ENCODE measurements at places on chromosomes 16 and 17. TPM values are rescaled to one million over a fixed set of nuclear protein-coding genes. Genes with fewer than 3 reads are reported as not detected.

Gene KCNJ16
- total RNA-seq = not detected

DNA sequence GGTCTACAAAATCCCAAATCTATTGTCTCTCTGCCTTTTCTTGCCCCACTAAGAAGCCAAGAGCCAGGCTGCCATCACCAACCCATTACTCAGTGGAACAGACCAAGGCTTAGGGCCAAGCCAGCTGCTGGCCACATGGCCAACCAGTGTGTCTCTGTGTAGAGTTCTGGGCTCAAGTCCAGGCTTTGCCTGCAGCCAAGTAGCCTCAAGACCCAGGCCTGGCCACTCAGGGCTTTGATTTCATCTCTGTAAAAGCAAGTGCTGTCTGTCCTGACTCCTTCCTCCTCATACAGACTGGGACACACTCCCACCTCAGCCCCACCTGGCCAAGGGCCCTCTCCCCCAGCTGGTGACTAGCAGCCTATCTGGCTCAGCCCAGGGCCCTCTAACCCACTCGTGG lies 14.6 kb downstream of the SREBF1 start:
- H3K36me3 ChIP-seq = peaks cover 25% of the 10 kb centered on the region
- peaks cover 57% of the 10 kb centered on the region for H3K4me1 ChIP-seq
- peak; percentile 87 for DNase-seq
- no peak overlapping the region for H3K4me3 ChIP-seq
- H3K27me3 ChIP-seq = no peaks in the 10 kb centered on the region

Gene TRAP1
- 145 TPM for total RNA-seq

- no peaks in the 10 kb centered on the region for H3K36me3 ChIP-seq
- no peaks in the 10 kb centered on the region for H3K27me3 ChIP-seq
- H3K4me3 ChIP-seq = no peak overlapping the region
- DNase-seq = no peak
- H3K27ac ChIP-seq = no peak overlapping the region
- no peaks in the 10 kb centered on the region for H3K4me1 ChIP-seq
Observed at GRCh38 chr16:62077998-62078397, 41.8 kb upstream of the CDH8 start.

DNA sequence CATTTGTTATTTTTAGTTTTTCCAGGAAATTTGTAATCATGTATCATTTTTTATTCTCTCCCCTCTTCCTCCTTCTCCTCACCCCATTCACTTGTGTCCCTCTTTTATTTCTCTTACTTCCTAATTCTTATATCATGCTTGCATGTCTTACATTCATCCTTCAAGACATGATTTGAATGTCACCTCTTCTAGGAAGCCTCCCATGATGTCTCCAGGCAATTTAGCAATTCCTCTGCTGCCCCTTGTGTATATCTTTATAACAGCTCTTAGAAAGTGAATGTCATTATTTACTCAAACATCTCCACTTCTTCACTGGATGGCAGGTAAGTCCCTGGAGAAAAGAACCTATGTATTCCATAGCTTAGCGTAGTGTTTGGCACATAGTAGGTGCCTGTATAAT lies 7.8 kb downstream of the HNF1B start:
- no peaks in the 10 kb centered on the region for H3K36me3 ChIP-seq
- no peak overlapping the region for H3K4me3 ChIP-seq
- H3K4me1 ChIP-seq = peaks cover 3% of the 10 kb centered on the region

DNA sequence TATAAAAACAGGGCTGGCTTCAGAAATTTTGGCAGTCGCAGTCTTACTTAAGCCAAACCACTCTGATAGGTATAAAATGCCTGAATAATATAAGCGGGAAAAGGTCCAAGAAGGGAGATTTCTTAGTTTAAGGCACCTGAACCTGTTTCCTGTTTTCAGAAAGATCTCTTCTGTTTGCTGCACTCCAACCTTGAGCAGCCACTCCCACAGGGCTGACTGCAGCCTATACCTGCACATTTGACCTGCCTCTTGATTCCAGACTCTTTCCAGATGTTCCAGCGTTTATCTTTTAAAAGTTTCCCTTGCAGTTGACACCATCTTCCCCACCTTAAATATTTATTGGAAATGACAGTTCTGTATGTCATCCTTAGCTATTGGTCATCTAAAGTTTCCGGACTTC lies 132.2 kb downstream of the SKAP1 start:
- DNase-seq = no peak
- H3K4me1 ChIP-seq = no peaks in the 10 kb centered on the region
- no peak overlapping the region for H3K4me3 ChIP-seq

GRCh38 chr16:20850981-20851380 lies 44.7 kb downstream of the REXO5 start:
- peaks cover 12% of the 10 kb centered on the region for H3K36me3 ChIP-seq
- no peaks in the 10 kb centered on the region for H3K27me3 ChIP-seq
- DNase-seq = peak; percentile 18
- H3K4me1 ChIP-seq = peaks cover 13% of the 10 kb centered on the region
- peak overlapping the region; percentile 57 for H3K27ac ChIP-seq

DNA sequence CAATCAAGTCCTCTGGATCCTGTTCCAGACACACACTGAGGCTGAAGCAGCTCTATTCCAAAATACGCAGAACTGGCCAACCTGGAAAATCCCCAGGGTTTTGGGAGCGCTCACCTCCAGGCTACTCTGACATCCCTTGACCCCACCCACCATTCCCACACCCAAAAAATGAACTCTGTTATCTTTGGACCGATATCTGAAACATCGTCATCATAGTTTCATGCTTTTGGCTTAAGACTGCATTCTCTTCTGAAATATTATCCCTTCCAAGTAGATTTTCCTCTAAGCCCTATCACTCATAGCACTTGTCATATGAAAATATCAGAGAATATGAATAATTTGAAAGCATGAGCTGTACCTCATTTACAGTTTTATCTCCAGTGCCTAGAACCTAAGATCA lies 34.7 kb downstream of the VAT1L start:
- H3K27ac ChIP-seq = no peak overlapping the region
- peaks cover 7% of the 10 kb centered on the region for H3K36me3 ChIP-seq
- no peak overlapping the region for H3K4me3 ChIP-seq
- DNase-seq = no peak

Gene PRRT2
- 0.90 TPM for total RNA-seq

DNA sequence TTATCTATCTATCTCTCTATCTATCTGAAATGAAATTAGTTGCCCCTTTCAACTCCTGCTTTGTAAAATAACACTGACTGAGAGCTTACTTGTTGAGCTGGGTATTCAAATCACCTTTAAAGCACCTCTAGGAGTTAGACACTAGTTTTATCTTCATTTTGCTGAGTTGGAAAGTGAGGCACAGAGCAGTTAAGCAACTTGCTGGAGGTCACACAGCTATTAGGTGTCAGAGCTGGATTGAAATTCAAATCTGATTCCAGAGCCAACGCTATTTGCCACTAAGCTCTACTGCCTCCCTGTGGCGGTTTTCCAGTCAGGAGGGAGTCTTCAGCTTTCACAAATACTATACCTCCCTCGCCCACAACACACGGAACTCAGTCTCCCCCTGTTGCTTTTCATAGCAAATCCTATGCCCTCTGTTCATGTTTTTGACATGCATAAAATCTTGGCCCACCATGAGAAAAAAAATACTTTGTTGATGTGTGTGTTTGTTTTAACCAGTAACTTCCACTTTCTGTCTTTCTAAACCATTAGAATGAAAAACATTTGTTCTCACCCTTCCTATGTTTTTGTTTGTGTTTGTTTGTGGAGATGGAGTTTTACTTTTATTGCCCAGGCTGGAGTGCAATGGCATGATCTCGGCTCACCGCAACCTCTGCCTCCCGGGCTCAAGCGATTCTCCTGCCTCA lies 74.8 kb upstream of the SMURF2 start:
- H3K36me3 ChIP-seq = no peaks in the 10 kb centered on the region
- no peak overlapping the region for H3K27ac ChIP-seq
- peaks cover 32% of the 10 kb centered on the region for H3K4me1 ChIP-seq

- no peaks in the 10 kb centered on the region for H3K4me1 ChIP-seq
- H3K36me3 ChIP-seq = no peaks in the 10 kb centered on the region
- no peaks in the 10 kb centered on the region for H3K27me3 ChIP-seq
- DNase-seq = peak; percentile 22
Observed at GRCh38 chr16:52976539-52977167, 76.0 kb downstream of the CHD9NB start.

GRCh38 chr17:77842528-77843147 lies 115.9 kb upstream of the TNRC6C start:
- no peak overlapping the region for H3K4me3 ChIP-seq
- H3K36me3 ChIP-seq = no peaks in the 10 kb centered on the region
- no peak overlapping the region for H3K27ac ChIP-seq

Gene GPR179
- total RNA-seq = not detected

DNA sequence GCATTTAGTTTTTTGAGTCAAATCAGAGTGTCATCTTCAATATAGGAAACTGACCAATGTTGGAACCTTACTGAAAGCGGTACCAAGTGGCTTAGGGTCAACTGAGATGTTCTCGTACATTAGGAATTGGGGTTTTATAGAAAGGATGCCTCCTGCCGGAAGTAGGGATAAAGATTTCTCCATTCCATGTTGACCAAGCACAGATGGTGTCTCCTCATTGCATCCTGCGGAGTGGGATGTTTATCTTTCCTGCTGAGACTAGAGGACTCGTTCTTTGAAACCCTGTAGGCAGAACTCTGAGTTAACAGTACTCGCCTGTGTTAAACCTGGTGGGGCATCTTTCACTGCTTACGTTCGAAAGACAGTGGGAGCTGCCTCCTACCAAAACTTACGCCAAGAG lies 1.4 kb downstream of the SHISA6 start:
- no peak overlapping the region for H3K4me3 ChIP-seq
- DNase-seq = no peak
- no peaks in the 10 kb centered on the region for H3K4me1 ChIP-seq
- no peak overlapping the region for H3K27ac ChIP-seq
- H3K27me3 ChIP-seq = no peaks in the 10 kb centered on the region

- no peaks in the 10 kb centered on the region for H3K36me3 ChIP-seq
- H3K27me3 ChIP-seq = no peaks in the 10 kb centered on the region
- DNase-seq = peak; percentile 54
- H3K4me3 ChIP-seq = no peak overlapping the region
- H3K27ac ChIP-seq = no peak overlapping the region
Observed at GRCh38 chr16:8936421-8936820, 27.3 kb downstream of the USP7 start.

- no peak overlapping the region for H3K27ac ChIP-seq
- H3K4me3 ChIP-seq = no peak overlapping the region
- no peak for DNase-seq
Observed at GRCh38 chr17:5971969-5972368, 98.2 kb upstream of the WSCD1 start.

Gene PERCC1
- total RNA-seq = not detected

Gene LASP1
- 113 TPM for total RNA-seq

DNA sequence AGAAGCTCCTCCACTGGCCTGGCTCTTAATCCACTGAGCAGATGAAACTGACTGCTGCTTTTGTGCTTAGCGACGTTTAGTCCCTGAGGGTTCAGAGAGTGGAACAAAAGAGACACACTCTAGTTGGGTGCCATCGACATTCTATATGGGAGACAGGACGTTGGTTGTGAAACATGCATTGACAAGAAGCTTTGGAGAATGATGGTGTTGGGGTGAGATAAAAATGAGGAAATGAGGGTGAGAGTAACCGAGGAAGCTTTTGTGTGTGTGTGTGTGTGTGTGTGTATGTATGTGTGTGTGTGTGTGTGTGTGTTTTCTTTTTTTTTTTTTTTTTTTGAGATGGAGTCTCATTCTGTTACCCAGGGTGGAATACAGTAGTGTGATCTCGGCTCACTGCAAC lies 89.5 kb downstream of the ABCC1 start:
- no peak overlapping the region for H3K4me3 ChIP-seq
- peaks cover 4% of the 10 kb centered on the region for H3K4me1 ChIP-seq
- H3K27me3 ChIP-seq = no peaks in the 10 kb centered on the region
- no peak overlapping the region for H3K27ac ChIP-seq
- no peak for DNase-seq
- peaks cover 77% of the 10 kb centered on the region for H3K36me3 ChIP-seq

GRCh38 chr17:82273327-82274133 lies at the start of gene CSNK1D:
TSS of gene CSNK1D (minus strand) at chr17:82273700. CDS start at chr17:82273381, 319 bp downstream.
- peak within 1 kb of the TSS; percentile 99 for H3K4me3 ChIP-seq
- peaks cover 24% of the 10 kb centered on the region for H3K36me3 ChIP-seq
- peak; percentile 74 for DNase-seq
- peaks cover 24% of the 10 kb centered on the region for H3K4me1 ChIP-seq

DNA sequence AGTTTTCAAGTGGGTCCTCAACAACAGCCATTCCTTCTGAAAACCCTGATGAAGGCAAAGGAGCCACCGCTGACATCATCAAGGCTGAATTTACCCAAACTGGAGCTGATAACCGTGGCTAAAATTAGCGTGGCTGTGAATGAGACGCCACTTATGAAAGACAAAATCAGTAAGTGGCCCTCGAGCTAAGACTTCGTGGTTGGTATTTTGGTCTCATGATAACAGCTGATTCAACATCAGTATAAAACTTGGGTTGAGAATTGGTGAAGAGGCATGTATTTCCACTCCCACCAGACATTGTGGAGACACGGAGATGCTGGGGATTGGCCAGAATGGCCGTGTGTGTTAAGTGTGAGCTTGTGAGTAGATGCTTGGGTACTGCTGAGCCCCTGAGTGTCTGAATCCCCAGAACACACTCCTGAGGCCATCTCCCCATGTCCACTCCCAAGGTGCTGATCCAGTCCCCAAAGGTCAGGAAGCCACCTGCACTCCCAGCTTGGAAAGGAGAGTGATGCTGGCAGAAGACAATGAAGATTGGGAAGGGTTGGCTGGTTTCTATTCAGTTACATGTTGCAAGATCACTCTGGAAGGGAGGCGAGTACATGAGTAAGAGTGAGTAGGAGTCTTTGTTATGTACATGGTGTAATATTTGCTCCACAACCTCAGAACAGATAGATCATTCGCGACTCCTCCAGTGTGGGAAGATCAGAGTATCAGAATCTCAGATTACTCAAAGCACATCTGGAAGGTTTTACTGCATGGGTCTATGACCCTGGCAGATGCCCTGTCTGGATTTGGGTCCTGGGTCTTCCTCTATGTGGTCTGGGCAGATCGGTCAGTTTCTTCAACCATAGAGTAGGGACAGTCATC lies 207.7 kb downstream of the HS3ST3A1 start:
- H3K4me1 ChIP-seq = peaks cover 9% of the 10 kb centered on the region
- no peak overlapping the region for H3K4me3 ChIP-seq
- H3K27ac ChIP-seq = no peak overlapping the region
- H3K36me3 ChIP-seq = no peaks in the 10 kb centered on the region
- peak; percentile 94 for DNase-seq

DNA sequence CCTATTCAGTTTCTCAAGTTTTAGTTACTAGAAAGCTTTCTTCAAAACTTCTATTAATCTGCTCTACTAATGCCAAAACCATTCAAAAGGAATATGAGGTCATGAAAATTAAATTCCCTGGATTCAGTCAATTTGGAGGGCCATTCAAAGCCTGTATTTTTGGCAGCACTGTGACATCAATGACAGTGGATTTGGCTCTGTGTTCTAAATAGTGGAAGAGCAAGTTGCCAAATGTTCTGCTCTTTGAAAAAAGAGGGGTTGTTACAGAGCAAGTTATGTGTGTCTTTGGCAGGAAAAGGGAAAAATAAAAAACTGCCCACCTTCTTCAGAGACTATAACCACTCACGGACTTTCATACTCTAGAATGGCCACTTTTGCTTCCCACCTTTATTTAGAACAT lies 3.2 kb upstream of the C16orf46 start:
- no peak overlapping the region for H3K27ac ChIP-seq
- H3K4me3 ChIP-seq = no peak overlapping the region
- peaks cover 3% of the 10 kb centered on the region for H3K4me1 ChIP-seq
- H3K36me3 ChIP-seq = no peaks in the 10 kb centered on the region
- no peak for DNase-seq

- no peak overlapping the region for H3K27ac ChIP-seq
- no peak overlapping the region for H3K4me3 ChIP-seq
- H3K4me1 ChIP-seq = peaks cover 23% of the 10 kb centered on the region
- H3K27me3 ChIP-seq = no peaks in the 10 kb centered on the region
Observed at GRCh38 chr17:40496634-40497420, 4.6 kb downstream of the TNS4 start.

Data from IMR-90 (cell line).